ENCODE measurements at places on chromosomes 12 and 14.
A peak's percentile ranks its signal among the peaks of the same experiment; 100 is the strongest.

GRCh38 chr14:74601982-74602381 is 10.1 kb downstream of the LTBP2 start:
- DNase-seq: no peak

- DNase-seq: no peak
Observed at GRCh38 chr12:114528766-114529165, 122.8 kb upstream of the TBX5 start.

- DNase-seq: peak; percentile 78
Observed at GRCh38 chr12:93229494-93230325, 148.0 kb upstream of the NUDT4 start.

DNA sequence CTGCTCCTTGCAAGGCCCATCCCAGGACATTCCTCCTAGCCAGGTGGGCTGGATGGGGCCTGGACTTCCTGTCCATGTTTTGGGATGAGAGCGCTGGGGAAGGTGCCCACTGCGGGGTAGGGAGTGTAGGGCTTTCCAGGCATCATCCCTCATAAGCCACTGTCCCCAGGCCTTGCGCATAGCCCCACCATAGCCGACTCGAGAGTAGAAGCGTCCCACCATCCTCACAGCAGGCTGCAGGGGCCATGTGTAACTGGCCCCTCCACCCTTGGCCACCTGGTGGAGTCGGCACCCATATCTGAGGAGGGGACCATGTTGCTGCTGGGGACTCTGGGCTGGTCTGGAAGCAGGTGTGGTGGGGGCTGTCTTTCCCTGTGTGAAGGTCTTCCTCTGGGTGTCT is 30.5 kb downstream of the SH2B3 start:
- no peak for DNase-seq

DNA sequence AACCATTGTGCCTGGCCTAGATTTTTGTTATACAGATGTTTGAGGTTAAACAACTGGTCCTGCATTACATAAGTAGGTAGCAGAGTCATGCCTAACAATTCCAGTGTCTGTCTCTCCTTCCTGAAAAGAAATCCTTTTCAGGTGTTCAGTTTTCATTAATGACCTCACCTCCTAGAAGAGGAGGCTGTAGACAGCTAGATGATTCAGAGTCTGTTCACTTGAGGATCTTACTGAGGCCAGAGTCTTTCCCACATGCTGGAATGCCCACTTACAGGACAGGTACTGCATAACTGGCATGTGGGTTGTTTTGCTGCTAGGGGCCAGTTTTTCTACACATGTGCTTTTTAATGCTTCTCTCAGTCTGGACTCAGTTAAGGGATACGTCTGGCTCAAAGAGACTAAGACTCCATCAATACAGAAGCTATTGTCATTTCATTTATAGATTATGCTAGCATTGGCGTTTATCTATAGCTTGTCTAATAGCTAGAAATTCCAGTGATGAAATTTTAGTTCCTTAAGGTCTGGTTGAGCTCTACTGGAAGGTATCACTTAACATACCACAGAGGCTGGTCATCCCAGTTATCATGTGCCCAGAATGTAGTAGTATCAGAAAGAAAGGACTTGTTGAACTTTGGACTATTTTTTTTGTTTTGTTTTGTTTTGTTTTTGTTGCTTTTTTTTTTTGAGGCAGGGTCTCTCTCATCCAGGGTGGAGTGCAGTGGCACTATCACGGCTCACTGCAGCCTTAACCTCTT is 206.4 kb downstream of the ERC1 start:
- DNase-seq: no peak

- no peak for DNase-seq
Observed at GRCh38 chr14:20274062-20274461, 31.7 kb downstream of the TTC5 start.

- DNase-seq: no peak
Observed at GRCh38 chr12:107337346-107338095, 244.2 kb upstream of the CRY1 start.

DNA sequence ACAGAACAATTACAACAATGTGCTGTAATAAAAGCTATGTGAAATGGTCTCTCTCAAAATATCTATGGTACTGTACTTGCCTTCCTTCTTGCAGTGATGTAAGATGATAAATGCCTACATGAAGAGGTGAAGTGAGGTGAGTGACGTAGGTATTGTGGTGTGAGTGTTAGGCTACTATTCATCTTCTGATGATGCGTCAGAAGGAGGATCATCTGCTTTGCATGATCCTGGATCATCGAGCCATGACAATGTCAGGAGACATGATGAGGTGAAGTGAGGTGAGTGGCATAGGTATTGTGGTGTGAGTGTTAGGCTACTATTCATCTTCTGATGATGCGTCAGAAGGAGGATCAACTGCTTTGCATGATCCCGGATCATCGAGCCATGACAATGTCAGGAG is 105.8 kb downstream of the KCNC2 start:
- no peak for DNase-seq

- no peak for DNase-seq
Observed at GRCh38 chr14:46663382-46663781, 11.8 kb upstream of the RPL10L start.

GRCh38 chr14:50924843-50925242 is 19.4 kb downstream of the PYGL start:
- DNase-seq: peak; percentile 14

DNA sequence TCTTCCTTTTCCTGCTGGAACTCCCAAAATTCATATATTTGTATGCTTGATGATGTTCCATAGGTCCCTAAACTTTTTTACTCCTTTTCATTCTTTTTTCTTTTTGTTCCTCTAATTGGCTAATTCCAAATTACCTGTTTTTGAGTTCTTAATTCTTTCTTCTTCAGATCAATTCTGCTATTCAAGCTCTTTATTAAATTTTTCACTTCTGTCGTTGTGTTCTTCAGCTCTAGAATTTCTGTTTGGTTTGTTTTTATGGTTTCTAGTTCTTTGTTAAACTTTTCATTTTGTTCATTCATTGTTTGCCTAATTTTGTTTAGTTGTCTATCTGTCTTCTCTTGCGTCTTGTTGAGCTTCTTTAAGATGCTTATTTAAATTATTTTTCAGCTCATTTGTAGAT is 154.8 kb downstream of the TPH2 start:
- DNase-seq: no peak

- peak; percentile 79 for DNase-seq
Observed at GRCh38 chr14:68349900-68350629, 442.8 kb downstream of the ZFP36L1 start.
